ENCODE measurements at places on chromosomes 7 and 10.
A peak's percentile ranks its signal among the peaks of the same experiment; 100 is the strongest.

DNA sequence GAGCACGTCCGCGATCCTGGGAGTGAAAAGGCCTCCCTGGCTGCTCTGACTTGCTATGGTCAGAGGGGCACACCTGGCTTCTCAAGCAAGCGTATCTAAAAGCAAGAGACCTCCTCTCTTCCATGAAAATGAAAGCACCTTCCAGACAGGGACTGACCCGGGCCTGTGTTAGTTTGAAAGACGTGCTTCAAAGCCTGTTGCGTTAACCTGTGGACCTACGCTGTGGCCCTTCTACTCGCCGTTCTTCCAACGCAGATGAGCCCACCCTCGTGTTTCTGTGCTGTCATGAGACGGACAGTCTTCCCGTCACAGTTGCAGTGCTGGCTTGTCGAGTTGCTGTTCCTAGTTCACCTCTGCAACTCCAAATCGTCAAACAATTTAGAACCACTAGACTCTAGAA lies 15.5 kb upstream of the GDI2 start:
- no peak for DNase-seq

DNA sequence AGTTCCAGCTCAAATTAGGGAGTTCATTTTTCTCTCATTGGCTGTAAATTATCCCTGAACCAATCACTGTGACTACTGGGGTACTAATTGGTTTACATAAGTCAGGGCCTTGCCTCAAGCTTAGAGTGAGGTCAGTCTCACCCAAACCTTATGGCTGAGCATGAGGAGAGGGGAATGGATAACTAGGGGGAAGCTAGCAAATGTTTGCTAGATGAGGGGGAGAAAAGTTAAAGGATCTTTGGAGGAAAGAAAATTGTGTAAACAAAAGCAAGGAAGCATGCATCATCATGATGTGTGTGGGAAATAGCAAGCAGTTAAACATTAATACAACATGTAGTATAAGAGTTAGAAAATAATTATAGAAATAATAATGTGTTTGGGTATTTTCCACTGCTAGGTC lies 121.9 kb downstream of the BBS9 start:
- no peak for DNase-seq

GRCh38 chr7:155265961-155266360 lies 31.7 kb upstream of the INSIG1 start:
- no peak for DNase-seq

DNA sequence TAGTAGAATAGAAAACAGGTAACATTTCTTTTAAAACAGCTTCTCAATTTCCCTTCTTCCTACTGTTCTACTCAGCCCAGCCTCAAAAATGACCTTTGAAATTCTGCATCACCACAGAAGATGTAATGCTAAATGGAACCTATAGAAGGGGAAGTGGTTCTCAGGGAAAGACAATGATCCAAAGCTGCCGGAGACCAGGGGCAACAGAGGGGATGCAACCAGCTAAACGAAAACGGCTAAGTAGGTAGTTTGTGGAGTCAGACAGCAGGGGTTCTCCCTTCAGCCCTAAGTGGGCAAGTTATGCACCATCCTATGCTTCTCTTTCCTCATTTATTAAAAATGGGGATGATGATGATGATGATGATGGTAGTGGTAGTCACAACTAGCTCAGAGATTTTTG lies 214.3 kb downstream of the ELMO1 start:
- no peak for DNase-seq

GRCh38 chr7:136605532-136606329 lies 262.7 kb upstream of the CHRM2 start:
- DNase-seq = no peak

GRCh38 chr10:43754569-43755260 lies 106.0 kb upstream of the ZNF32 start:
- DNase-seq = no peak

DNA sequence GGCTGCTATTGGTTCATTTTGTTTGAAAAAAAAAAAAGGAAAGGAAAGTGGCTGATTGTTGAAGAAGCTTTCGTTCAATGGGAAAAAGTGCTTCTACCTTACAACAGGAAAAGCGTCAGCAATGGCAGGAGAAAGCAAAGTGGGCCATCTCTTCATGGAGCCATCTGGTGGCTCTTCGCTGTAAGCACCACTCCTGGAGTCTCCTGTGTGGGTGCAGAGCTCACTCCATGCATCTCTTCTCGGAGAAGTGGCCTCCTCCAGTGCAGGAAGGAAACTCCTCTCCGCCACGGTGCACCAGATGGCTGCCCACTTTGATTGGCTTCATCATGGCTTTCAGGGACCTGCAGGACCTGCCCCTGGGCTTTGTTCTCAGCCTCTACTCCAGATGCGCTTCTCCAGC lies 250.9 kb downstream of the PTEN start:
- peak; percentile 89 for DNase-seq

GRCh38 chr10:50550291-50550839 lies 73.4 kb downstream of the SGMS1 start:
- no peak for DNase-seq

- DNase-seq = no peak
Observed at GRCh38 chr10:2387261-2387660, 649.9 kb upstream of the ADARB2 start.

- peak; percentile 57 for DNase-seq
Observed at GRCh38 chr10:49312246-49312869, 13.4 kb downstream of the C10orf71 start.

DNA sequence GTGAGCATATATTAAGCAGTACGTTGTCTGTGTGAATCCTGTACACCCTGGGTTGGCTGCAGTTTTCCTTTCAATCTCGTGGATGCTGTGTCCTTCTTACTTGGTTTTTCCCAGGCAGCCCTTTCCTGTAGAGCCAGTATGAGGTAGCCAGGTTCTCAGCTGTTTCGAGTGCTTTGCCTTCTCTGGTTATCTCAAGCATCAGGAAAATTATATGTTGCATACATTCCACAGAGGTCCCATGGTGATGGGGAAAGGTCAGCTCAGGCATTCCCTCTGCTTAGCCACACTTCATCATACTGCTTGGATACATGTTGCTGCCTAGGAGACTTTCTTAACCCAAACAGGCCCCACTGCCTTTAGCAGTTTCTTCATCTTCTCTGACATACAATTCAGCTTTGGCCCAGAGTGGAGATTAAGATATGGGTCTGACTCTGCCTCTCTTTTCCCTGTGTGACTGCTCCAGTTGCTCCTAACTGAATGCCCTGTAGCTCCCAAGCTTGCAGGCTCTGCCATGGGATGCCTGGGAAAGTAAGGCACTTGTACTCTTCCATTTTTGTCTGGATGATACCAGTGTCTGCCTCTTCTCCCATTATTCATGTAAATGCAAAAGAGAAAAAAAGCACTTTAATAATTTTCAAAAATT lies 11.3 kb downstream of the GNAI1 start:
- peak; percentile 87 for DNase-seq

DNA sequence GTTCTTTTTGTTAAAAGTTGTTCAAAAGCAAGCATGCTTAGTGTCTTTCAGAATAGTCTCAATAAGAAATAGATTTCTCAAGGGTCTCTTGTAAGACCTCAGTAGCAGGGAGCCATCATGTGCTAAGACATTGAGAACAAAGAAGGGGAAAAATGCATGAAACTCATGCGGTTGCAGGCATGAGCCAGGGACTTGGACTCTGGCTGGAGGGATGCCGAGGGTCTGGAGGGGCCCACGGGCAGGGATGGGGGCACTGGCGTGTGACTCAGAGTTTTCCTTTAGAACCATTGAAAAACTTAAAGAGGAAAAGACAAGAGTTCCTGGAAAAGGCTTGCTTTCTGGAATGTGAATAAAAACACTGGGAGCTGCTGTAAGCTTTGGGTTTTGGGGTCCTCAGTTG lies 253.3 kb downstream of the CCDC3 start:
- DNase-seq = no peak

GRCh38 chr7:2353936-2354185 lies 766 bp upstream of the EIF3B start:
- peak; percentile 95 for DNase-seq

- no peak for DNase-seq
Observed at GRCh38 chr10:6607778-6608177, 27.7 kb upstream of the PRKCQ start.

DNA sequence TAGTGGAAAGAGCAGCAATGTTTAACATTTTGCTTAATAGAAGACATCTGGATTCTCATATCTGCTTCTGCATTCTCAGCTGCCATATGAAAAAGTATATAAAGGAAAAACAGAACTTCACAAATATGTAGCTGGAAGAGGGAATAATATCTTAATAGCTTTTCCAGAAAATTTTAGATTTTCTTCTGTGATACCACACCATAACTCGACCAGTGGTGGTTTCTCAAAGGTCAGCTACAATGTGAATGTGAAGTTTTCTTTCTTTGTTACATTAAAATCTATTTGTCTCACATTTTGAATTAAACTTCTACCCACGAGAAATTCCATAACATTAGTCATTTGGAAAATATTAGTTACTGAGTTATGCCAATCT lies 339.8 kb downstream of the PARD3 start:
- DNase-seq = no peak

DNA sequence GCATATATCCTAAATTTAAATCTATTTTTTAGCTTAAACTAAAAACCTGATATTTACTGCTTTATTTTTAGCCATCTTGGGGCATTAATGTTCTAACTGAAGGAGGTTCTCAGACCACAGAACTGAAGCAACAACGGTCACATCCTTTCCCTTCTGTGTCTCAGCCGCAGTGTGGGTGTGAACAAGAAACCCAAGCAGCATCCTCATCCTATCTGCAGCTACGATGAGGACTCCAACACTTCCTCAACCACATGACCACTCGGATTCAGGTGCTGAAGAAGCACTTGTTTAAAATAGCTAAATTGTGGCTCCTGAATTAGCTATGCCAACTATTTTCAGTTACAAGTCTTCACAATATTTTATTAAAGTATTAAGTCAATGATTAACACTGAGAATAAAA lies 5.3 kb downstream of the ESYT2 start:
- DNase-seq = no peak

- DNase-seq = peak; percentile 79
Observed at GRCh38 chr7:37186753-37187152, 261.9 kb downstream of the ELMO1 start.

GRCh38 chr10:5910323-5911100 lies 20.5 kb downstream of the FBH1 start:
- DNase-seq = peak; percentile 63

GRCh38 chr10:90862908-90863514 lies 5.2 kb upstream of the HTR7 start:
- DNase-seq = peak; percentile 4

Measured in NCI-H69 (cell line).